ENCODE measurements at places on chromosomes 16 and 17.
A peak's percentile ranks its signal among the peaks of the same experiment; 100 is the strongest.

DNA sequence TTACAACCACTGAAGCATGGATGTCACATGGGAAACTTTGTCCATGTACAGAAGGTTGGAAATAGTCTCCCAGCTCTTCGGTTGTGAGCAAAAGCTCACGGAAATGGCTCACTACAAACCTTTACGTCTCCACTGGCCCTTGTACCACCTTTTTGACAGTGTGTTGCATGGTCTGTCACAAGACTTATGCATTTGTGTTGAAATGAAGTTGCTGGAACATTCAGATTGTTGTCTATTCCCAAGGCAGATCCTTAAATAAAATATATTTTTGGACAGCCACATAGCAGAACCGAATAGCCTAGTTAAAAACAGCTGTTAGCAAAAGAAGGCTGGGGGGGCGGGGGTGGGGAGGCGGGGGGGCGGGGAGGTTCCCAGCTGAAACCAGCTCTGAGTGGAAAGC, 39.2 kb downstream of the KNOP1 start:
- H3K27me3 ChIP-seq, result peaks cover 2% of the 10 kb centered on the region

- no peak overlapping the region for H3K4me3 ChIP-seq
- H3K27me3 ChIP-seq, result peaks cover 7% of the 10 kb centered on the region
- H3K36me3 ChIP-seq, result peaks cover 11% of the 10 kb centered on the region
- H3K27ac ChIP-seq, result no peak overlapping the region
- no peak for DNase-seq
- H3K4me1 ChIP-seq, result no peaks in the 10 kb centered on the region
Measured at GRCh38 chr17:29956225-29956624, 14.8 kb downstream of the EFCAB5 start.

DNA sequence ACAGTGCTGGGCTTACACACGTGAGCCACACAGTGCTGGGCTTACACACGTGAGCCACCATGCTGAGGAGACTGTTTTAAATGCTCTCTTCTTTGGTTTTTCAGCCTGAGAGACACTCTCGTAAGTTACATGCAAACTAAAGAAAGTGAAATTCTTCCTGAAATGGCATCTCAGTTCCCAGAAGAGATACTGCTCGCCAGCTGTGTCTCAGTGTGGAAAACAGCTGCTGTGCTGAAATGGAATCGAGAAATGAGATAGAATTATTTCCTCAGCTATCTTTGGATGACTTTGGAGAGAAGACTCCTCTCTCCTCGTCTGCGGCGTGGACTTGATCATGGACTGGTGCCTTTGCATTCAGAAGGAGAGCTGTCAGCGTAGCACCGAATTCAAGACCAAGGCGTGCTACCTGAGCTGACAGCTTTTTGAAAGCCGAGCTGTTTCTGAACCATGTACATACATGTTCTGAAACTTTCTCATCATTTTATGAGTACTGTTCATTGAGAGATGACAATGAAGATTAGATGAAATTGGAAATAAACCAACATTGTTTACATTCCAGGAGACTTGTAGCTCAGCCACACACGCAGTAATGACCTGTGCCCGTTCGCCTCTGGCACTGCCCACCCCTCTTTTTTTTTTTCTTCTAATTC, 21.6 kb upstream of the ENDOV start:
- peaks cover 8% of the 10 kb centered on the region for H3K27me3 ChIP-seq
- no peak for DNase-seq
- no peak overlapping the region for H3K27ac ChIP-seq
- no peak overlapping the region for H3K4me3 ChIP-seq
- peaks cover 38% of the 10 kb centered on the region for H3K4me1 ChIP-seq
- H3K36me3 ChIP-seq, result peaks cover 3% of the 10 kb centered on the region

- peaks cover 4% of the 10 kb centered on the region for H3K36me3 ChIP-seq
- no peak overlapping the region for H3K4me3 ChIP-seq
- DNase-seq, result no peak
- H3K4me1 ChIP-seq, result peaks cover 42% of the 10 kb centered on the region
- peaks cover 3% of the 10 kb centered on the region for H3K27me3 ChIP-seq
Measured at GRCh38 chr16:65984296-65984695, 382.2 kb upstream of the CDH5 start.

GRCh38 chr17:48611213-48611612, 396 bp upstream of the HOXB7 start:
- peaks cover 50% of the 10 kb centered on the region for H3K4me1 ChIP-seq
- no peak for DNase-seq
- peaks cover 36% of the 10 kb centered on the region for H3K36me3 ChIP-seq

DNA sequence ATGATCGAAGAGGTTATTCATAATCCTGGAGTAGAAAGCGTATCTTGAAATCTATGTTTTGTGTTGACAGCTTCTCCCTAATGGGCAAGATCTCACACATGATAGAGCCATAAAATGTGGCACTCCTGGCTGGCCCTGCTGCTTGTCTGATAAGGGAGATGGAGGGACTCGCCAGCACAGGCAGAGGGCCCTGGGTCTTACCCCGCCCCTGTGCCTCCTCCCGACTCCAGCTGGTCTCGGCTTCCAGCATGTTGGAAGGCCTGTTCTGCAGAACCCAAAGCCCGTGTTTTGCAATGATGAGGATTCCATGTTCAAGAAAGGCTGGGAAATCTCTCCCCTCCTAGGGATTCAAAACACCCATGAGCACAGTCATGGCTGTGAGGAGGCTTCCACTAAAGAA, 106.7 kb upstream of the SDK2 start:
- H3K4me1 ChIP-seq, result peaks cover 53% of the 10 kb centered on the region
- H3K27me3 ChIP-seq, result peaks cover 23% of the 10 kb centered on the region
- H3K4me3 ChIP-seq, result no peak overlapping the region
- H3K36me3 ChIP-seq, result no peaks in the 10 kb centered on the region

DNA sequence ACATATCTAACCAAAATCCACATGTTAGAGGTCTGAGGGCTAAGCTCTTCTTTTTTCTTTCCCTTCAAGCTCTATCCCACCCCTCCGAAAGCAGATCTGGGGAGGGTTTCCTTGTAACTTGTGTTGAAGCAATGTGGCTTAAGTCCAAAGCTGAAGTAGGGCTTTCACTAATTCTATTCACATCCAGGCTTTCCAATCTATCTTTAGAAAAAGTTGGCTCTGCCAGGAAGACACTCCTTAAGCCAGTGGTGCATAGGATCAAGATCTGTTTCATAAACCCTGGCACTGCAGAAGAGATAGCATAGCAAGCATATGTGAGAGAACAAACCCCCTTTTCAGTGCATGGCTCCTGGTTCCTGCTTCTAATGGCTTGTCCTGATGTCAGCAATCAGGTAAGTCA, 34.9 kb upstream of the DHX40 start:
- H3K36me3 ChIP-seq, result no peaks in the 10 kb centered on the region
- peaks cover 4% of the 10 kb centered on the region for H3K4me1 ChIP-seq
- peaks cover 4% of the 10 kb centered on the region for H3K27me3 ChIP-seq
- no peak for DNase-seq
- no peak overlapping the region for H3K4me3 ChIP-seq

DNA sequence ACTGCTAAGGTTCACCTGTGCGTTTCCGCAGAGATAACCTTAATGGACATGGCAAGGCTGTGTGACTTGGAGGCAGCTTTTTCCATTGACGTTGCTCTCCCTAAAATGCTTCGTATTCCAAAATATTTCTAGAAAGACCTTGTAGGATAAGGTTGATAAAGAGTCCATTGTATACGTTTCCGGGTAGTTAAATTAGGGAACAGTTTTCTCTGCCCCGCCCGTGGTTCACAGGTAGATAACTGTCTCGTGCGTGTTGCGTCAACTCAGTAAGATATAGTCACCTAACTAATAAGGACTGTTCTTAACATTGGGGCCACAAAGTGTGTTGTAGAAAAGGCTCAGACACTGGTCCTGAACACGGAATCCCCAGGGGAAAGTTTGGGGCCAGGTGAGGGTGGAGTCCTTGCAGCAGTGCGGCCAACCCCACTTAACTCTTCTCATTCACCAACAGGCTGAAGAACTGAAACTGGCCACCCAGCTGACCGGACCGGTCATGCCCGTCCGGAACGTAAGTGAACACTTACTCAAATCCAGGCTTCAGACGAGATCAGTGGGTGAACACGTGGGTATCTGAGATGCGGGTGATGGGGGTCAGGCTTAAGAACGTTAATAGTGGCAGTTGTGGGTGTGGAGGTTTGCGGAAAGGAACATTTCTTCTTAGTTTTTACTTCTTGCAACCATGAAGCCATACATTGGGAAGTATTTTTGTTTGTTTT, 1.6 kb downstream of the RPL13 start:
- peak overlapping the region; percentile 96 for H3K27ac ChIP-seq
- no peak for DNase-seq
- peak overlapping the region; percentile 87 for H3K4me3 ChIP-seq
- H3K36me3 ChIP-seq, result peaks cover 31% of the 10 kb centered on the region
- H3K27me3 ChIP-seq, result peaks cover 5% of the 10 kb centered on the region
- H3K4me1 ChIP-seq, result peaks cover 61% of the 10 kb centered on the region

GRCh38 chr17:164303-165235, 16.9 kb downstream of the DOC2B start:
- H3K27ac ChIP-seq, result no peak overlapping the region
- peaks cover 17% of the 10 kb centered on the region for H3K4me1 ChIP-seq
- DNase-seq, result peak; percentile 68
- H3K36me3 ChIP-seq, result no peaks in the 10 kb centered on the region
- no peak overlapping the region for H3K4me3 ChIP-seq

GRCh38 chr17:12227547-12227946, 206.9 kb downstream of the MAP2K4 start:
- no peaks in the 10 kb centered on the region for H3K36me3 ChIP-seq
- peaks cover 14% of the 10 kb centered on the region for H3K27me3 ChIP-seq
- peaks cover 34% of the 10 kb centered on the region for H3K4me1 ChIP-seq
- no peak for DNase-seq

GRCh38 chr17:75917141-75917916, 12.6 kb upstream of the MRPL38 start:
- no peak overlapping the region for H3K27ac ChIP-seq
- no peaks in the 10 kb centered on the region for H3K36me3 ChIP-seq
- H3K27me3 ChIP-seq, result peaks cover 4% of the 10 kb centered on the region
- no peak for DNase-seq

DNA sequence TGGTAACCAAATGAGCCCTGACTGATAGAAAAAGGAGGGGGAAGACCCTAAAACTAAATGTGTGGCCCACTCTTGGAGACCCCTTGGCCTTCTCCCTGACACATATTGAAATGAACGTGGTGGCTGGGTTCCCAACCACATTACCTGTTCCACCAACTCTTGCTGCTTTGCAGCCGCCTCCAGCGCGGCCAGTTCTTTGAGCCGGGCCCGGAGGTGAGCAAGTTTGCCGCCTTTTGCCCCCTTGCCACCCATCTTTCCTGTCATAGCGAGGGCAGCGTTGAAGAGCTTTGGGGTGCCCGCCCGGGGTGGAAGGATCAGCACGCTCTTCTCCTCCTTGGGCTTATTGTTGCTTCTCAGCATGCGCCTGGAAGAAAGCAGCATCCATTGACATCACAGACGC, 83.2 kb downstream of the CNGB1 start:
- no peak overlapping the region for H3K4me3 ChIP-seq
- peaks cover 44% of the 10 kb centered on the region for H3K27me3 ChIP-seq
- peaks cover 28% of the 10 kb centered on the region for H3K4me1 ChIP-seq
- no peak for DNase-seq

- peaks cover 55% of the 10 kb centered on the region for H3K27me3 ChIP-seq
- no peak overlapping the region for H3K4me3 ChIP-seq
- H3K36me3 ChIP-seq, result no peaks in the 10 kb centered on the region
- DNase-seq, result no peak
Measured at GRCh38 chr16:86048882-86049585, 150.1 kb downstream of the IRF8 start.

DNA sequence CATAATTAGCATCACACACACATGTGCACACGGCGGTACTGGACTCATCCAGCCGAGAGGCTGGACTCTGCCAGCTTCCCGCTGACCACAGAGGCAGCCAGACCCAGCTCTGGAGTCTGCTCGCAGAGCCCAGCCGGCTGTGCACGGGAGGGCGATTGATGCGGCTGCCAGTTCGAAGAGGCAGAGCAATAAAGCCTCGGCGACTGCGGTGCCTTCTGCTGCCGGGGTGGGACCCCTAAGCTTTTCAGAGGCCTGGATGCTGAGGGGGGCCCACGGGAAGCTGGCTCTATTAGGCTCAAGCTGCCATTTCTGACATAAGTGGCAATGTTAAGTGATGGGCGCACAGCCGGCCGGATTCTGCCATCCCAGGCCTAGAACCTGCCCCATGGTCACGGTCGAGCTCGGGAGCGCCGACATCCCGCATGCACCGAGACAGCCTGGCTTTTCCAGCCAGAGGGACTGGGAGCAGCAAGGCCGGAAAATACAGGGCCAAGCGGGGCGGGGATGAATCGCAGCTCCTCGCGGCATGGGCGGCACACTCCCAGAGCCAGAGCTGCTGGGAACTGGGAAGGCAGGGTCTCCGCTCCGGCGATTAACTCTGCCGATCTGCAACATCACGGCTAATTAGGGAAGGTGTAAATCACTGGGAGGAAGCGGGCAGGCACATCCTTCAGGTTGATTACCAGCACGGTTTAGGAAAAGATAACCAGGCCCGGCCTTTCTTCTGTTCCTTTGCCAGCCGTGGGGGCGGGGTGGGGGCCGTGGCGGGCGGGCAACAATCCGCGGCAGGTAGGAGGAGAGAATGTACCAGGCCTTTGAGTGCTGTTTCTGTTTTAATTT, 57.7 kb downstream of the TBC1D16 start:
- H3K27ac ChIP-seq, result peak overlapping the region; percentile 72
- peaks cover 7% of the 10 kb centered on the region for H3K36me3 ChIP-seq
- no peaks in the 10 kb centered on the region for H3K27me3 ChIP-seq
- DNase-seq, result peak; percentile 59
- no peak overlapping the region for H3K4me3 ChIP-seq

DNA sequence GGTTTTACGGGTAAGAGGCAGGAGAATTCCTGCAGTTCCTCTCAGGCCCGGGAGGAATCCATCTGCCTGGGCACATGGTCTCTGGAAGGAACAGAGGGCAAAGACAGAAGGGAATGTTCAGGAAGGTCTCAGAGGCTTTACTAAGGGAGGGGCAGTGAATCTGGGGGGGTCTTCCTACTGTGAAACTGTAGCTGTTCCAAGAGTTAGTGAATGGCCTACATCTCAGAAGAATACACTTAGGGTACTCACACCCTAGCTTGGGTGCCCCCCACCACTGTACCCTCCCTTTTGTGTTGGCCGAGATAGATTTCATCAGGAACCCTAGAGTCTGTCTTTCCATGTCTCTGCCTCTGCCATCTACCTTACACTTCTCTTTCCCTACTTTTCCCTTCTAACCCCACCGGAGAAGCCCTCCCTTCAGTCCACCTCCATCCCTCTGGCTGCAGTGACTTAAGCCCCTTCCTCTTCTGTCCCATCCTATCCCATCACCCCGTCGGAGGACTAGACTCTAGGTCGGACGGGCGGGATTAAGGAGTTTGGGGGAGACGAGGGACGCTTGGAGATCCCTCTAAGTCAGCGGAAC, 316 bp downstream of the DLG4 start:
- peaks cover 9% of the 10 kb centered on the region for H3K36me3 ChIP-seq
- H3K4me3 ChIP-seq, result peak overlapping the region; percentile 95
- no peaks in the 10 kb centered on the region for H3K27me3 ChIP-seq
- no peak for DNase-seq
- H3K4me1 ChIP-seq, result peaks cover 71% of the 10 kb centered on the region
- peak overlapping the region; percentile 99 for H3K27ac ChIP-seq

DNA sequence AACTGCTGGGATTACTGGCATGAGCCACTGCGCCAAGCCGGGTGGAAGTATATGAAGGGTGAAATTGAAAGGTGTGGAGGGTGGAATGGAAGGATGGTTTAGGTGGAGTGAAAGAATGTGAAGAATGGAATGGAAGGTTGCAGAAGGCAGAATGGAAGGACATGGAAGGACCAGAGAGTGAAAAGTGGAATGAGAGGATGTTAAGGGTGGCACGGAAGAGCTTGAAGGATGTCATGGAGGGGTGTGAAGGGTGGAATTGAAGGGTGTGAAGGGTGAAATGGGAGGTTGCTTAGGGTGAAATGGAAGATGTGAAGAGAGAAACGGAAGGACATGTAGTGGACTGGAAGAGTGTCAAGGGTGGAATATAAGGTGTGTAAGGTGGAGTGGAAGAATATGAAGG, 16.2 kb downstream of the MIS12 start:
- DNase-seq, result no peak
- H3K27ac ChIP-seq, result no peak overlapping the region
- H3K36me3 ChIP-seq, result peaks cover 14% of the 10 kb centered on the region
- peaks cover 48% of the 10 kb centered on the region for H3K27me3 ChIP-seq
- peaks cover 35% of the 10 kb centered on the region for H3K4me1 ChIP-seq
- no peak overlapping the region for H3K4me3 ChIP-seq

All from nephron progenitor cell (in vitro differentiated cells).